Kidney tubule cell (primary cell): ENCODE measurements at places on chromosomes 1 and 21.
A peak's percentile ranks its signal among the peaks of the same experiment; 100 is the strongest.

- no peak for DNase-seq
Measured at GRCh38 chr21:45454060-45454925, 49.3 kb downstream of the COL18A1 start.

DNA sequence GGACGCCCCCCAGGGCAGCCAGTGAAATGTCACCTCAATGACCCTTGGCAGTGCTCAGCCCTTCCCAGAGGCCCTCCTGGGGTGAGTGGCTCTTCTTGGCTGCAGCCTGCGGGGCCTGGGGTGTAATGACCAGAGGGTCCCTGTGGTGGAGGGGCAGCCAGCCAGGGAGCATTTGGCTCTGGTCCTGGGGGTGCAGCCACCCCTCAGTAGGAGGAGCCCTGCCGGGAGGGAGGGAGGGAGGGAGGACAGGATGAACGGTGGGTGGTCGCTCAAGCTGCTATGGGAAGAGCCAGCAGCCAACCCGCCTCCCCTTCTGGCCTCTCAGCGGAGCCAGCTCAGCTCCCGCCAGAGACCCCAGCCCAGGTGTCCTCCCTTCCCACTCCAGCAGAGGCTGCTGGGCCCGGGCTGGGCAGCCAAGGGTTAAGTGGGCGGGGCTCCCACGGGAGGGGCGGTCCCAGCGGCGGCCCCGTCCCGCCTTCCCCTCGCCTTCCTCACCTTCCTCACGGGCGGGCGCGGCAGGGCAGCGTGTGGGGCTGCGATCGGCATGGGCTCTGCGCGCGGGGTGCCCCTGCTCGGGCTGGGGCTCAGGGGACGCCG lies 9.0 kb upstream of the PLCH2 start:
- no peak for DNase-seq

DNA sequence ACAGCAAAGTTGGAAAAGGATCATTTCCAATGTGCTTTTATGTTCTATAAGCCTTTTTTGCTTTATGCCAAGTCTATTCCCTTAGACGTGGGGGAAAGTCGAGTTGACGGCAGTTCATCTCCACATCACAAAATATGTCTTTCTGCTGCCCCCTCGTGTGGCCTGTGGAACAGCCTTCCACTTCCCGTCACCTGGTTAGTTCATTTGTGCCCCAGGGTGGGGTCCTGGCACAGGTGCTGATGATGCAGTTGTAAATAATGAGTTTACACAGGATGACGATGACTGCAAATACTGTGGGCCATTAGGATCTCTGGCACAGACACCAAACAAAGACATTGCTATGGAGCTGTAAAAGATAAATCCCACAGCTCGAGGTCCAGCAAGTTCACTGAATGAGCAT lies 10.0 kb upstream of the OTUD3 start:
- peak; percentile 50 for DNase-seq

DNA sequence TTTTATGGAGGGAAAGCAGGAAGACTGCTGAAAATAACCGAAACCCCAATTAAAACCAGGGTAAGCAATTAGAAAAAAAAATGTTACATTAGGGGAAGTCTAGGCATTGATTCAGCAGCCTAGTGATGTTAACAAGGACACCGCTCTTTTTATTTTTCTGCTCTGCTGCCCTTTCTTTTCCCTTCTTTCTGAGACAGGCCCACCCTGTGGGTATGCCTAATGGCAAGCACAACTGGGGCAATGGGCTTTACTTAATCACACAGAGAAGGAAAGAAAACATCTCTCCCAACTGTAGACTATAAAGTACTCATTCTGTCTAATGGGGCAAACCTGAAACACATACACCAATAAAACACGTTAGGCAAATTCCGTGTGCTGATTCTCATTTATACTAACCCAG lies 69.6 kb downstream of the GBP6 start:
- DNase-seq: no peak

DNA sequence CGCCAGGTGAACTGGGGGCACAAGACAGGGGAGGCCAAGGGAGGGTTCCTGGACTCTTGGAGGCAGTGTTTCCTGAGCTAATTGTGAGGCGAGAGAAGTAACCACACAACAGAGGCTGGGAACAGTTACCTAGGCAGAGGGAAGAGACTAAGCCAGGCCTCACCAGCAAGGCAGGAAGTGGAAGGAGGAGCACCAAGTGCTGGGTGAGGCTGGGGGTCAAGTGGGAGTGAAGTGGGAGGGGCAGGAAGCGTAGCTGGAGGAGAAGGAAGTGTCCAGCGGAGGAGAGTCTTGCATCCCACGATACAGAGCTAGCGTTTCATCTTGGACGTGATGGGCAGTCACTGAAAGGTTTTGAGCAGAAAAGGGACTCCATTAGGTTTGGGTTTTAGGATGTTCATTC lies 48.3 kb upstream of the CAPZB start:
- DNase-seq: no peak

- peak; percentile 15 for DNase-seq
Measured at GRCh38 chr1:210291786-210292230, 36.9 kb upstream of the HHAT start.

- no peak for DNase-seq
Measured at GRCh38 chr1:6967431-6968111, 182.3 kb downstream of the CAMTA1 start.

GRCh38 chr1:234874291-234875288 lies 254.0 kb downstream of the TOMM20 start:
- DNase-seq: peak; percentile 93

- DNase-seq: no peak
Measured at GRCh38 chr1:221166559-221167318, 287.5 kb downstream of the HLX start.

DNA sequence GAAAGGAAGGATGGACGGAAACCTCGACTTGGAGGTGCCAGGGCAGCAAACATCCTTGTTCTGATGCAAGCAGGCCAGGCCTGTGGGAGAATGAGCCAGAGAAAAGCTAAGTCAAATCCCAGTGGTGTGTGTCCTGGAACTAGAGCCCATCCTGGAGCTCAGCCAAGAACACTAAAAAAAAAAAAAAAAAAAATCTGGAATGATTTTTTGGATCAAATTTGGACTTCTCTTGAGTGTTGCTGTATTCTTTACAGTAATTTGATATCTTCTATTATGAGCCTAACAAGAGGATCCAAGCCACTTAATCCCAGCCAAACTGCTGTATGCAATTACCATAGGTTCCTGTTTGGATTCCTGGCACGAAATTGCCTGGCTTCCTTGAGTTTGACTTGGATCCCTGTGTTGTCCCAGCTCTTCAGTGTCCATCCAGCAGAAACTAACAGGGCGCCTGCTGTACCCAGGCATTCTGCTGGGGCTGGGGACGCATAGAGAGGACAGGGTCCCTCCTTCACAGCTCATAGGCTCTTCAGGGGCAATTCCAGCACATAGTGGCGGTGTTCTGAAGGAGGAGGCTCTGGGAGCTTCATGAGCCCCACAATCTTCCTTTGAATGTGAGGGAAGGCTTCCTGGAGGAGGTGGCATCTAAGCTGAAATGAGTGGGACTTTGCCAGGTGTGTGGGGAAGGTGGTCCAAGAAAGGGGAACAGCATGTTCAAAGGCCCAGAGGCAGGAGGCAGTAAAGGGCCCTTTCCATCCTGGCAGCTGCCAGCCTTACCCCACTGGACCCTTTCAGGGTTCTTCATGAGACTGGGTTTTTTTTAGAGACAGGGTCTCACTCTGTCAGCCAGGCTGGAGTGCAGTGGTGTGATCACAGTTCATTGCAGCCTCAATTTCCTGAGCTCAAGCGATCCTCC lies 24.7 kb downstream of the EPHX1 start:
- no peak for DNase-seq
